ENCODE measurements at places on chromosomes 4 and X.
A peak's percentile ranks its signal among the peaks of the same experiment; 100 is the strongest.

- no peak for DNase-seq
These were observed 162.5 kb upstream of the ATP6AP2 start for GRCh38 chrX:40418146-40418812.

DNA sequence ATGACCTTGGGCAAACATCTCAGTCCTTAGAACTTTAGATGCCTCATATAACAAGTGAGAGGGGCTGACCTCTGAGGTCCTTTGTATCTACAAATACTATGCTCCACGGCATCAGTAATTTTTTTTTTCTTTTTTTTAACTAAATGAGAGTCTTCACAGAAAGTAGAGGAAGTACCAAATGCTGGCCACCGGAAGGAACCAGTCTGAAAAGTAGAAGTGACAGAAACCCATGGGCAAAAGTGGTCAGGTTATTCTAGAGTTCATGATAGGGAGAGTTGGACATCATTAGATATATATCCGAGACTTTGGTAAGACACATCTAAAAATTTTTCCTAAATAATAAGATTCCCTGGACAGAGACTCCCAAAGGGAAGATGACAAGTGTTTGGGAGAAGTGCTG lies 53.7 kb downstream of the COQ2 start:
- DNase-seq, result no peak

DNA sequence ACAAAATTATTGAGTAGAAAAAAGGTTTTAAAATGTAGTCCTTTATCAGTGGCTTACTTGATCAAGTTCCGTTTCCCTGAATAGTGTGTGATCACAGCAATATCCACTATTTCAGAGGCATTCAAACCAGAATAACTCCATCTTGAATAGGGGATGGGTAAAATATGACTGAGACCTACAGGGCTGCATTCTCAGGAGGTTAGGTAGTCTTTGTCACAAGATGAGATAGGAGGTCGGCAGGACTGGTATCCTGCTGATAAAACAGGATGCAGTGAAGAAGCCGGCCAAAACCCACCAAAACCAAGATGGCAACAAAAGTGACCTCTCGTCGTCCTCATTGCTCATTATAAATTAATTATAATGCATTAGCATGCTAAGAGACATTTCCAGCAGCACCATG lies 24.7 kb downstream of the TSPAN6 start:
- DNase-seq, result no peak

- no peak for DNase-seq
These were observed 17.4 kb upstream of the RAB40A start for GRCh38 chrX:103536732-103537131.

- no peak for DNase-seq
These were observed 181.6 kb downstream of the LARP7 start for GRCh38 chr4:112818594-112818965.

GRCh38 chrX:652341-652741 lies 21.8 kb downstream of the SHOX start:
- no peak for DNase-seq

DNA sequence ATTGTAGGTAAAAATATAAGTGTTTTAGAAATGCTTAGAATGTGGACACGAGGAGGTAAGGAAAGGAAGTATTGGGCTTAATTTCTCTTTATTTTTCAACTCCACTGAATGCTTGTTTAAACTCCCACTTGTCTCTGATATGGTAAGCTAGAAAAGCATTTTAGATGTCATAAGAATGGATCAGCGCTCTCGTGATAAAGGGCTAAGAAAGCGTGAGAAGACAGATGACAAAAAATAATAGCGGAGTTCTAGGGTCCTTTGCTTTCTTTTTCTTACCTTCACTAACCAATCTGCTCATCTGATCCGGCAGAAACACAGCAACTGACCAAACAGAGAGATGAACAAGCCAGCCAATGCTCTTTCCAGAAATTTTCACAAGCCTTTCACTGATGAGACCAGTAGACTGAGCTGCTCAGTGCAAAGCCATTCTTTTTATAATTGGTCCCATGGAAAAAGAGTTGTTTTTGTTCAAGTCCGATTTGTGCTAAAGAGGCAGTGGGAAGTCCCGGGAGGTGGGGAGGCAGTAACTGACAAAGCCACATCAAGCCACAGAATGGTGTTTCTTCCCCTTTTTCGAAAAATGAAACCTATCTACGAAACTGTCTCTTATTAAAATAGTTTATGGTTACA lies at the start of gene TASL:
TASL (minus strand) TSS at position 405 of the 630 bp plus-strand sequence. CDS start 17,411 bp downstream, outside the sequence.
- no peak for DNase-seq

DNA sequence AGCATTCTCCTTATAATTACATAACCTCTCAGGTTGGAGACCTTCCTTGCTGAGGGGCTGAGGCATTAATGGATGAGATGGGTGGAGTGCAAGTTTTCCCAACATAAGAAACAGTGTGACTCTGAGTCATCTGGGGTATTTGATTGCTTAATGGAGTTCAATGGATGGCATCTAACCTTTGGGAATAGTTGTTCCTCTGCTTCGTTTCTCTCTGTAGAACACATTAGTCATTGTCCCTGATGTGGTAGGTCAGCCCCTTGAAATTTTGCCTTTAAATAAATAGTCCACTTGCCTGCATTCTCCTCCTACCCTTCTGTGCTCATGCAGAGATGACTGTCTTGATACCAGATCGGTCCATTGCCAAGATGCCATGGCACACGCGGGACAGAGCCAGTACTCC lies 38.6 kb downstream of the SLITRK2 start:
- DNase-seq, result no peak

GRCh38 chrX:56233682-56234081 lies 1.5 kb downstream of the KLF8 start:
- DNase-seq, result peak; percentile 50

GRCh38 chrX:10415306-10416001 lies 204.9 kb downstream of the MID1 start:
- DNase-seq, result no peak

GRCh38 chr4:168994958-168995357 lies 15.1 kb downstream of the CBR4 start:
- no peak for DNase-seq
